Cerebellar cortex (tissue), 1 donor: ENCODE measurements at places on chromosomes 5 and 9.

- DNase-seq = no peak
Observed at GRCh38 chr5:146111409-146111808, 6.0 kb upstream of the PLAC8L1 start.

- DNase-seq = peak; percentile 98
Observed at GRCh38 chr9:80074439-80074838, 502.7 kb downstream of the TLE4 start.

DNA sequence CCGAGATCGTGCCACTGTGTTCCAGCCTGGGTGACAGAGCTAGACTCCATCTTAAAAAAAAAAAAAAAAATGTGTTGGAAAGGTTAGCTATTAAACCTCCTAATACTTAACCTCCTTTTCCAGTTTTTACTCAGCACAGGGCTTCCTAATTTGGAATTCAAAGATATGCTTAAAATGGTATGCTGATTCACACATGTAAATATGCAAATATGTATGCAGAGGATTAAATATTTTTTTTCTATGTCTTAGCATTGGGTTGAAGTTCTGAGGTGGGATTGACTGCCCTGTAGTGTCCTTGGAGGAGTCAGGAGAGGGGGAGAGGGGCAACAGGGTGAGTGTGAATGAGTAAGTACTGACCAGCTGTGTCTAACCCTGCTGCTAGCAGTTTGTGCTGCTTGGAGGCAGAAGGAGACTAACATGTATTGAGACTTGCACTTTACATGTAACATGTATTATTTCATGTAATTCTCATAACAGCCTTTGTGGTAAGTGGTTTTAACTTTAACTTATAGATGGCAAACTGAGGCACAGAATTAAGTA lies 63.2 kb downstream of the SLC44A1 start:
- no peak for DNase-seq

GRCh38 chr5:55851675-55851979 lies 470 bp downstream of the IL31RA start:
- DNase-seq = no peak

GRCh38 chr9:116928289-116928688 lies 241.2 kb downstream of the TRIM32 start:
- DNase-seq = no peak

GRCh38 chr9:30932226-30932625 lies 1452.2 kb upstream of the ACO1 start:
- no peak for DNase-seq

- DNase-seq = no peak
Observed at GRCh38 chr5:31244921-31245320, 51.4 kb downstream of the CDH6 start.

GRCh38 chr5:111755942-111756381 lies 1.0 kb downstream of the NREP start:
- DNase-seq = peak; percentile 88

GRCh38 chr5:143645356-143645755 lies 166.6 kb upstream of the HMHB1 start:
- DNase-seq = no peak

- DNase-seq = no peak
Observed at GRCh38 chr9:101536938-101537337, 3.3 kb downstream of the RNF20 start.

GRCh38 chr9:33331377-33331891 lies 41.1 kb downstream of the NFX1 start:
- peak; percentile 12 for DNase-seq

DNA sequence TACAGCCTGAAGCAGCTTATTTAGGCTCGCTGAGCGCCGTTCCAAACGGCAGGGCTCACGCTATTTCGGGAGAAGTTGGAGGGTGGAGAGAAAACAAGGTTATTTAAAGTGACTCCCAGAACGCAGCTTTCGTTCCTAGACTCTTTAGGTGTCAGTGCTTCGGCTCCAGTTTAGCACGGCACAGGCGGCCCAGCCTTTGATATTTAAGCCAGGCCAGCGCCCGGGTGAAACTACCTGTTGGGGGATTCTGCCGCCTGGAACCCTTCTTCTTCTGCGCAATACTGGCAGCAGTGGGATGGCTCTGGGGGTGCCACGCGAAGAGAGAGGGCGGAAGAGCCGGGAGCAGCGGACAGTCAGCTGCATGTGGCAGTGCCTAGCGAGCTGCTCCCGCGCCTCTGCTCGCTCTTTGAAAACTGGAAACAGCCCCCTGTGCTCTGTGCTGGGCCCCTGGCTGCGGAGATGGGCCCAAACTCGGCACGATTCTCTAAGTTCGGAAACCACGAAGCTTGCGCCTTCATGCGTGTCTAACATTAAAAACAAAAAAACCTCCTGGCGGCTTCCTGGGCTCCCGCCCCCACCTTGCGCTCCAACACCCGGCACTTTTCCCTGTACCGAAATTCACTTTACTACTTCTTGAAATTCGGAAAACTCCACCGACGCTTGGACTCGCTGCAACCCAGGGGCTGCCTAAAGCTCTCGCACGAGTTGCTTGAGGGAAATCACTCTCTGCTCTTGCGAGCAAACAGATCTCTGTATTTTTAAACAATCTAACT lies 34.6 kb upstream of the NFIB start:
- DNase-seq = no peak

- no peak for DNase-seq
Observed at GRCh38 chr5:113896789-113897188, 383.3 kb downstream of the YTHDC2 start.

DNA sequence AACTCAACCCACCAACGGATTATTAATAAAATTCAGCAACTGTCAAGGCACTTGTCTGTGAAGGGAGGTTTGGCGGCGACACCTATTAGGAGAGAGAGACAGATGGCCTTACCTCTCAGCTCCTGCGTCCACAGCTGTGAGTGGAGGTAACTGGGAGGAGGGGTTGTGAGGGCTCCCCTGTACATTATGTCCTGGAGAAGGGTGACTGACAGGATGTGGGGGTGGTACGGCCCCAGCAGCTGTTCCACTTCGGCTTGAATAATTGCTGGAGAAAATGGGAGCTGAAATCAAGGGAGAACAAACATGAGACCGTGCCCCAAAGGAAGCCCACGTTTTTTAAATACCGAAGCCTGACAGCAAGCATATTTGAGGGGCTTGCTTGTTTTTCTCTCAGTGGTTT lies 353.5 kb upstream of the RFX3 start:
- DNase-seq = no peak

GRCh38 chr5:50745221-50745910 lies 78.9 kb downstream of the PARP8 start:
- DNase-seq = peak; percentile 14

DNA sequence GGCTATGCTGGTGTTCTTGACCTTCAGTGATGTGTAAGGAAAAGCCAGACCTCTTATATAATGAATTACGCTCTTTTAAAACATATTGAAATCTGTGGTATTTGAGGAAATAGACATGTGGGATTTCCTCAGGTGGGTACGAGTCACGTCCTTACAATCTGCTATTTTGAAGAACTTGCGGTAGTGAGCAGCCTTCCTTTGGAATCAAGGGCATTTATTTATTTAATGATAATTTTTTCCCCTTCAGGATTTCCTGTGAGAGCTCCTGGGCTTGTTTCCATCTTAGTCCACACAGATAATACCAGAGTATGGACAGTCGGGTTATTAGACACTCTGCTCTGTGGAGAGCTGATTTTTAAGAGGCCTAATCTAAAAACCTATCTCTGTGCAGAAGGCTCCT lies 167.9 kb downstream of the ARHGEF28 start:
- DNase-seq = no peak

DNA sequence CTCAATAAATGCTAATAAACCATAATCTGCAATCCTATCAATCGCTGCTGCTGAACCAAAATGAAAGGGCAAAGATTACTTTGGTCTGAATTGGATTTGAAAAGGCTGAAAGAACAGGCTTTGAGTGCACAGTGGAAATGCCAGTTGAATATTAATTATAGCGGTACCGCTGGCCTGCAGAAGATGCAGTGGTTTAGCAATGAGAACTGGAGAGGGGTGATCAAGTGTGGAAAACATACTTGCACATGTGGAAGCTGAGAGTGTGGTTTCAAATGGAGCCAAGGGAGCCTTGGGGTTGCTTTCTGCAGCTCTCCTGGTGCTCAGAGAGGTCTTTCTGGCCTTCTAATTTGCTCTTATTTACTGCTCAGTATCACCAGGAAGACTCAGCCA lies 133.9 kb downstream of the PTTG1 start:
- DNase-seq = no peak

DNA sequence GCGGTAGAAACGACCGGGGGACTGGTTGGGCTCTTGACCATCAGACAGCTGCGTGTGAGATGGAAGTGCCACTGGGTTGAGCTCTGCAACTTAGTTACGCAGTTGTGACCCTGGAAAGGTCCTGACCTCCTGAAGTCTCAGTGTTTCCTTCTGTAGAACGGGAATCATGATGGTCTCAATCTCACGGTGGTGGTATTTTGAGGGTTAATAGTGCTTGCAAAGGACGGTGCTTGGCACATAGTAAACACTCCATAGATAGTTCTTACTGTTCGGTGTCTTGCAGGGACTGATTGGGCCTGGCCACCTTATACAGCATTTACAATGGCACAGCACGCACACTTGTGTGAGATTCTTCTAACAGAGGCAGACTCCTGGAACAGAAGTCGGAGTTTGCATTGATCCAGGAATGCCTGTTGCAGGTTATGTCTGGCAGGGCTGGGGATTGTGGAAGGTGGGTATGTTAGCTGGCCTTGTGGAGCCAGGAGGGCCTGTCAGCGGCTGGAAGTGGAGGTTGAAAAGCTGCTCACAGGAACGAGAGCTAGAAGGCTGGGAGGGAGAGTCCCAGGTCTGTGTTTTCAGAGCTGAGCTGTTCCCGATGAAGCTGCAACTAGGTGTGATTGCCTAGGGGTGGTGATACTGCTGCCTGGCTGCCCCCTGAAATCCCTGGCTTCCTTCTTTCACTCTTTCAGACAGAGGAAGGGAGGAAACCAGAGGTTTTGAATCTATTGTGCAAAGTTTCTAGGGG lies 962 bp upstream of the TXN start:
- peak; percentile 46 for DNase-seq

GRCh38 chr9:120259100-120259499 lies 320.9 kb downstream of the CDK5RAP2 start:
- no peak for DNase-seq

DNA sequence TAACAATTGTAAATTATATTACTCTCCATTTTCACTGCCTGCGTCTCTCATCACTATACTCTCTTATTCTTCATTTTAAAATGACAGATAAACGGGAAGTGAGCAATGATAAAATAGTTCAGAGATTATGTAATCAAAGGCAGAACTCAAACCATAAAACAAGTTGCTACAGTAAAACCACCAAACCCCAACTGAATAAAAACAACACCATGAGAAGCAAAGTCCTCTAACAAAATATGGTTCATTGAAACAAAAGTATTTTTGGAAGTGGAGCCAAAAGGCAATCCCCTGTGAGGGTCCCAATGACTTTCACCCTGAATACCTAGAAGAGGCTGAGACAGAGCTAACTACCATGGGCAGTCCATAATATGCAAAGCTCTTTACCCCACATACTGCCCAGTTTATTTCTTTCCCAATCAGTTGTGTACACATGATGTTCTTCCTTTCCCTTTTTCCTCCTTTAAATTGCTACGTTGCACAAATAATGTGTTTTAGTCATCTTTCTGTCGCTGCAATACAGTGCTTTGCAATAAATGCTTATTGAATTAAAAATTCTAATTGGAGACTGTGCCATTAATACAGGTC lies 64.0 kb upstream of the PTGER4 start:
- no peak for DNase-seq

GRCh38 chr5:29162297-29162696 lies 2031.2 kb upstream of the CDH6 start:
- no peak for DNase-seq

GRCh38 chr5:176658007-176658599 lies 10.8 kb downstream of the TSPAN17 start:
- peak; percentile 89 for DNase-seq

DNA sequence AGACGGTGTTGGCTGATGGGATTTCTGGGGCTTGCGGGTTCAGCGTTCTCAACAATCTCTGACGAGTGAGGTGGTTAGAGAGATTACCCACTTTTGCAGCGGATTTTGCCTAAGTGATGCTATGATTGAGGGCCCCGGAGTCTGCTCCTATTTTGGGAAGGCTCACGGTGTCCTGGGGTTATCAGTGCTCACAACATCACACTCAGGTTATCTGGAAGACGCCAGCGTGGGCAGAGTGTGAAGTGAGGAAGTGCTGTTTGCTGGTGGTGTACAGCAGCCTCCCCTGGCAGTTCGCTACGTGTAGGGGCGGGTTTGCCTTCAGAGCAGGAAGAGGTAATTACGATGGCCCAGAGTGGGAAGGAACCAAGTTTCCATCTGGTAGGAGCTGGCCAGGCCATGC lies 341.2 kb upstream of the IRX2 start:
- no peak for DNase-seq

DNA sequence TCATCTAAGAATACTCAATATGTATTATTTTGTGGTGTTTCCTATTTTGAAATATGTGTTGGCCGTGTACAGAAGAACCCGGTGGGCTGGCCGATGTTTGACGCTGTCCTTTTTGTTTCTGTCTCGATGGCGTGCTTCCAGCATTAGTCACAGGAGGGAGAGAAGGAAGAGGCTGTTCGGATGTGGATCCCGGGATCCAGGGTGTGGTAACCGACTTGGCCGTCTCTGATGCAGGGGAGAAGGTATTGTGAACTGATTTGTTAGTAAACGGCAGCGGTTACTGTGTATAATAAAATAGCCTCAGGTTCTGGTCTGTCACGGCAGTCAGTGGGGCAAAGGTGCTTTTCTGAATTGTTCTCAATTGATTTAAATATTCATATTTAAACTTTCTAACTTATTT lies 275.0 kb downstream of the ARHGEF28 start:
- no peak for DNase-seq

GRCh38 chr9:100011062-100011681 lies 87.6 kb downstream of the ERP44 start:
- DNase-seq = peak; percentile 35

DNA sequence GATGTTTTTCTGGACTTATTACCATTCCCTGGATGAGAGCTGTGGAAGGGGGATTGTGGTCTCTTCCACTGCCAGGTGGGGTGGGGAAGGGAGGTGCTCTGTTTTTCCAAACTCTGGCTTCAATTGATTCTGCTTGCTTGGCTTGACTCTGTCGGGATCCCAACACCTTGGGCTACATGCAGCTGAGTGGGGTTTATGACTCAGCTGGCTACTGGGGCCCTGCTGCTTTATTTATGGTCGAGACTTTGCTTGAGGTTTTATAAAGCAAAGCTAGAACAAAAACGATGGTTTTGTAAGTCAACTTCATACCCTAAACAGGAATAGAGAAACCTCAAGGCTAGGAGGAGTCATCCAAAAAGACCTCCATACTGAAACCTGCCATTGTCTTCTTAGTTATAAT lies 76.3 kb downstream of the AOPEP start:
- no peak for DNase-seq

DNA sequence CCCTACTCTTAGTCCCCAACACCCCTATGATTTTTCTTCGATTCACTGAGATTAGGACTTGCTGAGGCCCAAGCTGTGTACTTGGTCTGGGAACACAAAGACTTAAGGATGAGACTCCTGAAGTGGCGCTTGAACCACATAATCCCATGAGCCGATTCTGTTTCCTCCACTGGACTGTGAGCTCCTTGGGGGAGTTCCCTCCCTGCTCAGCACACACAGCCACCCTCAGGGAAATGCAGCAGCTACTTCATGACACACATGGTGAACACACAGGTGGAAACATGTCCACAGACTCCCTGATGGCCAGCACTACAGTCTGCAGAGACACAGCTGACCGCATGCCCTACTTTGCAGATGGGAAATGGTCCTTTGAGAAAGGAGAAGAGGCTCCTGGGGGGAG lies 101.1 kb downstream of the C5orf15 start:
- DNase-seq = no peak

GRCh38 chr5:116532762-116533525 lies 41.7 kb downstream of the SEMA6A start:
- DNase-seq = no peak

- no peak for DNase-seq
Observed at GRCh38 chr9:137379761-137380161, 43.2 kb downstream of the EXD3 start.

- no peak for DNase-seq
Observed at GRCh38 chr5:135251093-135251492, 147.9 kb downstream of the MACROH2A1 start.
